Amygdala (tissue), 56 donors: ENCODE measurements at places on chromosomes 2 and 18.

- no peak for DNase-seq
These were observed 482.5 kb downstream of the STK39 start for GRCh38 chr2:167764772-167765341.

- no peak for DNase-seq
These were observed 143.3 kb upstream of the BCL2L11 start for GRCh38 chr2:110977403-110977802.

GRCh38 chr2:59301466-59302402 is 1060.6 kb upstream of the FANCL start:
- no peak for DNase-seq

DNA sequence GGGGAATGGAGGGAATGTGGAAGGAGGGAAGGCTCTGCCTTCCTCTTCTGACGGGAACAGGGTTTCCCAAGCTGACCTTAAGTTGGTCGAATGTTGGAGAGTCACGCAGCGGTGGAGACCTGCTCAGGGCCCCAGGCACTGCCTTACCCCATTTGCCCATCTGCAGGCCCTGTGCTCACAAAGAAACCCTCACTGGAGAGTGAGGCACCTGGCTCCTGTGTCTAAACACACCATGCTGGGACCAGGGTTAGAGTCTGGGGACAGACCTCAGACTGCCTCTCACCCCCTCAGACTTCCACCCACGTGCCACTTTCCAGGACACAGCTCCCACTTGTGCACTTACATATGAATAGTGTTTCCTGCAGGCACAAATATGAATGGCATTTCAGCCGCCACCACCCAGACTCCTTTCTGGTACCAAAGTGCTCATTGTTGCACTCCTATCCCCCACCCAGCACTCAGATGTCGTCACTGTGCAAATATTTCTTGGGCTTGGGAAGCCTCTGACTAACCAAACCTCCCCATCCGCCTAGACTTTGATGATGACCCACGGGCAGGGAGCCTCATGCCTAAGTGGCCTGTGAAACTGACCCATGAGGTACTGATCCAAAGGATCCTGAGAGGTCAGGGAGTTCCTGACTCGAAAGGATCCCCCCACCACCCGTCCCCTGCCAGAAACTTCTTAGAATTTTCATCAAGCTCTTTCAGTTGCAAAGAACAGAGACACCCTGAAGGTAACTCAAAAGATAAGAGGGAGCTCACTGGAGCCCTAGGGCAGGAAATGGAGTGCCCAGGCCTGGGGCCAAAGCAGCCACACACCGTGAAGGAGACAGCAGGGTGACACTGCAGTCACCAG is 78.3 kb downstream of the STPG4 start:
- no peak for DNase-seq

- DNase-seq: no peak
These were observed 104.8 kb upstream of the TFPI start for GRCh38 chr2:187658952-187659525.

GRCh38 chr18:78576967-78577366 is 402.7 kb upstream of the SALL3 start:
- DNase-seq: no peak

DNA sequence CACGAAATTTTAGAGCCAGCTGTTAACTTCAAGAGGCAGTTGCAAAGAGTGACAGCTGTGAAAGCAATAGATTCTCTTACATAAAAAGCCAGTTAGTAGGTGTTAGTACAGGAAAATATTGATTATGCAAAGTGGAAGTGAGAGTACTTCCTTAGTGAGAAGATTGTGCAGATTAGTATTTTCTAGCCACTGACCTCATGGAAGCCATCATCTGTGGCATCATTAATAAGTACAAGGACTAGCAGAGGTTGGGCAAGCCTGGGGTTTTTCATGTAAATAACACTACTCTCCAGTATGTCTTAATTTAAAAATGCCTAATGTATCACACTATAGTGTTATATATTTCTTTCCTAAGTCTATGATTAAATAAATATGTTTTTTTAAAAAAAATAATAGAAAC is 166.2 kb upstream of the DTNA start:
- DNase-seq: no peak

- no peak for DNase-seq
These were observed 63.6 kb downstream of the CTNNA2 start for GRCh38 chr2:79576451-79576850.

GRCh38 chr2:76391678-76392077 is 681.0 kb upstream of the GCFC2 start:
- DNase-seq: no peak
